ENCODE measurements at places on chromosomes 2 and 18.

DNA sequence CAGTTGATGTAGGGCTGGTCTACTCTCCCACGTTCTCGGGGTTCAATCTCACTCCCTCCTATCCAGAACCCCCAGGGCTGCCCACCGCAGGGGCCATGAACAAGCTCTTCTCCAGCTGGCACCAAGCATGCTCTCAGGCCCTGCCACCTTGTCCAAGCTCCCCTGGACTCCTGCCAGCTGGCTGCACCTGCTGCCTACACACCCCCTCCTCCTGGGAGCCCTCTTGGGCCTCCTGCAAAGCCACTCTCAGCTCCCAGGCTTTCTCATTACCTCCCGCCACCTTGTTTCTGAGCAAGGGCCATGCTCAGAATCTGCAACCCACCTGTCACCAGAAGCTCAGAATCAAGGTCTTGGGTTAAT, 56.0 kb downstream of the HDAC4 start:
- DNase-seq: no peak

DNA sequence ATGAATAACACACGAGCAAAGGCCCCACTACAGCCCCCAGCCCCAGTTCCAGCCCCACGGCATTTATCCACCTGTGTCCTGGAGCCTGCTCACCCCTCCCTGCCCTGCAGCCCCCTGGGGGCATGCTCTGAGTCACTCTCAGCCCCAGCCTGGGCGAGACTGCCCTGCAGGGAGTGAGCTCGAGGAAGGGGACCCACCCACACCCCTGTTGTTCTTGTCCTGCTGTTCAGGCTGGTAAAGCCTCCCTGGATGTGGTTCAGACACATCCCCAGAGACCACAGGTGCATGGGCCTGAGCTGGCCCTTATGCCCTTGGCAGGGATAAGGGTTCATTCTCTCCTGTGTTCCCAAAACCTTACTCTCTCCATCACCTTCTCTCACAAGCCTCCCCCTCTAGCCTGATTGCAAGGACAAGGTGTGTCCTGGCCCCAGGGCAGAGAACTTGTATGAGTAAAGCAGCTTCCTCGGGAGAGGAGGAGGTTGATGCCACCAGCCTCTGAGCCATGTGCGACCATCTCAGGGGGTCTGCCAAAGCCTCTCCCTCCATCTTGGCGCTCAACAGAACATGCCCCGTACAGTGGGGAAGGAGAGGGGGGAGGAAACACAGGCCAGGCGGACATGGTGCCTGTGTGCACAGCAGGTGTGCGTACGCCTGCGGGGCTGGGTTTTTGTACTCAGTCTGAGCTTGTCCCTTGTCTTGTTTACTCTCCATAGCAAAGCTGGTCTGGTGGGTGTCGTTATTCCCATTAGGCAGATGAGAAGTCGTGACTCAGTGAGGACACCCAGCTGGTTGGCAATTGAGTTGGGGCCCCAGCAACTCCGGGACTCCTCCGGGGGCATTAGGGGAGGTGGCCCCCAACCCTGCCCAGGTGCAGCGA, 64.4 kb downstream of the CIB4 start:
- peak; percentile 40 for DNase-seq

DNA sequence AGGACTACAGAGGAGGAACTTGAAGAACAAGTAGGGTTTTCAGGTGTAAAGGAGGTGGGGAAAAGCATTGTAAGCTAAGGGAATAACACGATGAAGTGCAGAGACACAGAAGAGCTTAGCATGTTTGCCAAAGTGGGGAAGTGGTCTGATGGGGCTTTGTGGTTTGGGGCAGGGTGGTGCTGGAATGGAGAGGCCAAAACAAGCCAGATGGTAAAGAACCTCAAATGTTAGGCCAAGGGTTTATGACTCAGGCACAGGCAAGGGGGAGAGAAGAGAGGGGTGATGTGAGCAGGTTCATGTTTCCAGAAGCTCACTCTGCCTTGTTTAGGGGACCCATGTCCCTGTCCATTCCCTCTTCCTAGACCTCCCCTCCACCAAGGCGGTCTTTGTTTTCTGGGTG, 104.5 kb upstream of the YWHAQ start:
- no peak for DNase-seq

DNA sequence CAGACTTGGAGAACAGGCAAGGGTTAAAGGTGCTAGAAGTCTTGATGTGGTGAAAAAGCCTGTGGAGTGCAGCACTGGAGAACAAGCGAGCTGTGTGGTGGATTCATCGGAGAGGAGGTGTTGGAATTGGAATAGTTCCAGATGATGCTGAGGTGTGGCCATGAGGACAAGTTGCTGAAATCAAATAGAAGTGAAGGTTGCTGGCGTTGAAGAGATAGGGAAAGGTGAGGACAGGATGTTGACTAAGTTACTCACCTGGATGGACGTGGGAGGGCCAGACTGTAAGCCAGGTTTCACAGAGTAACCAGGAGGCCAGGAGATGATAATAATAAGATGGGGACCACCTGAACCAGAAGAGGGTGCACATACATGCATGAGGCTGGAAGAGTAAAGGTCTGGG, 173.4 kb downstream of the DIS3L2 start:
- no peak for DNase-seq

GRCh38 chr2:29269765-29270109, 154.5 kb downstream of the CLIP4 start:
- DNase-seq: no peak

GRCh38 chr2:135299658-135300244, 231.3 kb downstream of the ZRANB3 start:
- no peak for DNase-seq

DNA sequence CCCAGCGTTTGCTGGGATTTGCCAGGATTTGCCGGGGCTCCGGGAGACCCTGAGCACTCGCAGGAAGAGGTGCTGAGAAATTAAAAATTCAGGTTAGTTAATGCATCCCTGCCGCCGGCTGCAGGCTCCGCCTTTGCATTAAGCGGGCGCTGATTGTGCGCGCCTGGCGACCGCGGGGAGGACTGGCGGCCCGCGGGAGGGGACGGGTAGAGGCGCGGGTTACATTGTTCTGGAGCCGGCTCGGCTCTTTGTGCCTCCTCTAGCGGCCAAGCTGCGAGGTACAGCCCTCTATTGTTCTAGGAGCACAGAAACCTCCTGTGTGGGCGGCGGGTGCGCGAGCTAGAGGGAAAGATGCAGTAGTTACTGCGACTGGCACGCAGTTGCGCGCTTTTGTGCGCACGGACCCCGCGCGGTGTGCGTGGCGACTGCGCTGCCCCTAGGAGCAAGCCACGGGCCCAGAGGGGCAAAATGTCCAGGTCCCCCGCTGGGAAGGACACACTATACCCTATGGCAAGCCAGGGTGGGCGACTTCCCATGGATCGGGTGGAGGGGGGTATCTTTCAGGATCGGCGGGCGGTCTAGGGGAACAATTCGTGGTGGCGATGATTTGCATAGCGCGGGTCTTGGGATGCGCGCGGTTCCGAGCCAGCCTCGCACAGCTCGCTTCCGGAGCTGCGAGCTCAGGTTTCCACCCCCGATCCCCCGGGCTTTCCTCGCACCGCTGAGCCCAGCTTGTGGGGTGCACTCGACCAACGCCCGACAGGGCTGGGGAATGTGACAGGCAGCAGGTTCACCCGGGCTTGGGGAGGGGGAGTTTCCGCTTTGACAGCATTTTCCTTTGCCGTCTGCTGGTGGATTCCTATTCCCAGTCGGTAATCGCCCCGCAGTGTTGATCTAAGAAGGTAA, 2.8 kb downstream of the ONECUT2 start:
- DNase-seq: peak; percentile 83

GRCh38 chr2:106030287-106031268, 163.5 kb downstream of the UXS1 start:
- peak; percentile 78 for DNase-seq

- DNase-seq: no peak
Measured at GRCh38 chr2:143704451-143705106, 575.4 kb downstream of the ARHGAP15 start.

GRCh38 chr2:121960251-121960650, 204.8 kb downstream of the TSN start:
- no peak for DNase-seq

GRCh38 chr2:11567631-11568031, 33.8 kb downstream of the GREB1 start:
- DNase-seq: peak; percentile 54

GRCh38 chr18:22311301-22311700, 106.4 kb downstream of the CTAGE1 start:
- DNase-seq: no peak

- no peak for DNase-seq
Measured at GRCh38 chr18:32048507-32049091, 30.0 kb downstream of the RNF125 start.

- no peak for DNase-seq
Measured at GRCh38 chr18:55407774-55408535, 180.0 kb downstream of the TCF4 start.

GRCh38 chr2:45731141-45731540, 79.7 kb downstream of the PRKCE start:
- DNase-seq: no peak

- no peak for DNase-seq
Measured at GRCh38 chr2:98188351-98189046, 101.5 kb downstream of the VWA3B start.

DNA sequence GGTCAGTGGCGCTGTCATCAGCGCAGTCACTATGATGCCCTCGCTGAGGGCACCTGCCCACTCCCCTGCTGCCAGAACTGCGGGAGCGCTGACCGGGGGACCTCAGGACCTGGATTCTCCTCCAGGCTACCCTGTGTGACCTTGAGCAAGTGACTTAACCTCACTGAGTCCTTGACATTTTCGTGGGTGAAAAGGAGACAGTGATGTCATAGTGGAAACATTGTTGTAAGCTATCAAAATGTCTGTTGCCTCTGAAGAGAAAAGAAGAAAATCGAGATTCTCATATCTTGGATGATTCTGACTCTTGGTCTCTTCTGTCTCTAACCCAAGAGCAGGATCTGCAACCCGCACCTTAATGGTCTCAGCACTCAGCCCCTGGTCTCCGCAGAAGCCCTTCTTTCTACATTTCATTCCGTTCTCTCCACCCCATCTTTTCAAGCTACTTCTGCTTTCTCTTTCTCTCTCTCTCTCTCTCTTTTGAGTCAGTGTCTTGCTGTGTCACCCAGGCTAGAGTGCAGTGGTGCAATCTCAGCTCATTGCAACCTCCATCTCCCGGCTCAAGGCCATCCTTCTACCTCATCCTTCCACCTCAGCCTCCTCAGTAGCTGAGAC, 978 bp upstream of the TUBA4A start:
- DNase-seq: peak; percentile 78

DNA sequence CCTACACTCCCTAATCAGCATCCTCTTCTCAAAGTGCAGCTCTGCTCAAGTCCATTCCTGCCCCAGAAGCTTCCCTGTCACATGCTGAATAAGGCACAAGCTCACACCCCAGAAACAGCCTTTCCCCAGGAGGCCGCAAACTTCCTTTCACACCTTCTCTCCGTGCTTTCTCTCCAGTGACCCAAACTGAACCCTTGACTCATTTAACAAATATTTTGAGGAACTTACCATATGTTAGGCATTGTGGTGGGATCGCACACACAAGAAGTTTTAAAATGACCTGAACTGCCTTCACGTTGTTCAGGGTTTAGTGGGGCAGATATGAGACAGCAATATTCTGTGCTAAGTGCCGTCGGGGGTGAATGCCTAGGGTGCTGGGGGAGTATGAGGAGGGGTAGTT, 161.3 kb downstream of the INSIG2 start:
- DNase-seq: no peak
